8988T (cell line): ENCODE measurements at places on chromosomes 1 and 21.

GRCh38 chr21:22280851-22281250 lies 1282.6 kb downstream of the NCAM2 start:
- no peak for DNase-seq

- no peak for DNase-seq
Observed at GRCh38 chr1:34918386-34918976, 11.0 kb downstream of the DLGAP3 start.

DNA sequence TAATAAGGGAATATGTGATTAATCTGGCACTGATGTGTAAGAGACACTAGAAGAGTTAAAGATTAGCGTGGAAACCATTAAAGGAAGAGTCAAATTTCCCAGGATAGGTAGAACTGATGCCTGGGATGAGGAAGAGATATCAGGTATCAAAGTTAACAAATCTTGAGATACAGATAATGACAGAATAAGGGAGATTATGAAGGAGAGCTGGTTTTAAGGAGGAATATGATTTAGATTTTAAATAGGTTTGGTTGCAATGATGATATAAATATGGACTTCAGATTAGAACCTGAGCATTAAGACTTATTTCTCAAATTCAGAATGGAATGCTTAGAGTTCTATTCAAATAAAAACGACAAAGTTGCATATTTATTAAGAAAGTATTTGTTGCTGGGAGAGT lies 26.2 kb downstream of the MAGI3 start:
- DNase-seq = no peak

GRCh38 chr1:181759481-181759880 lies 276.2 kb downstream of the CACNA1E start:
- no peak for DNase-seq

DNA sequence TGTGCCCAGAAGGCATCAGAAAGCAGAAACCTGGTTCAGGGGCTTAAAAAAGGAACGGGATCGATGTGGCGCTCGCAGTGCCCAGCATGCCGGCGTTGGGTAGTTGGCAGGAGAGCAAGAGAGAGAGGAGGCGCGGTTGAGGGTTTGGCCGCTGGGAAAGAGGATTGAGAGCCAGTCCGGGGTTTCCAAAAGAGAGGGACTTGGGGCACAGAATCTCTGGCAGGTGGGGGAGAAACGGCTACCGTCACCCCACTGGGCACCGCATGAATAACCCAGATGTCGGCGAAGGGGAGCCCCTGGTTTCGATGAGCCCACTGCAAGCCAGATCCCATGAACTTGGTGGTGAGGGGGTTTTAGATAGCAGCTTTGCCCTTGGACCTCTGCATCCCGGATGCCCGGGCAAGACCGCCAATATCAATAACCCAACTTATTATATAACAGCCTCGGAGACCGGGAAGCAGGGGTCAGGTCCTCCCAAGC lies 60.4 kb upstream of the ACOT11 start:
- DNase-seq = no peak

GRCh38 chr1:16392740-16393569 lies 25.9 kb downstream of the SZRD1 start:
- no peak for DNase-seq

GRCh38 chr1:28510970-28511440 lies 5.2 kb downstream of the RCC1 start:
- DNase-seq = no peak

DNA sequence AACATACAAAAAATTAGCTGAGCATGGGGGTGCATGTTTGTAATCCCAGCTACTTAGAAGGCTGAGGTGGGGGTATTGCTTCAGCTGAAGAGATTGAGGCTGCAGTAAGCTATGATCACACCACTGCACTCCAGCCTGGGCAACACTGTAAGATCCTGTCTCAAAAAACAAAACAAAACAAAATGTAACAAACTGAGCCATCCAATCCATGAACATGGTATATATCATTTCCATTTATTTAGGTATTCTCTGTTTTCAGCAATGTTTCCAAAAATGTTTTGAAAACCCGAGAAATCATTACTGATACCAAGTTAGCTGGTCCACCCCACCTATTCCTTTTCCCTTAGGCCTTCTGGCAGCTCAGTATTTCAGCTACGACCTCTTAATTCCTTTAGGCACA lies 18.4 kb downstream of the ATPAF1 start:
- DNase-seq = no peak

- no peak for DNase-seq
Observed at GRCh38 chr1:202553560-202554038, 156.7 kb downstream of the SYT2 start.

- DNase-seq = no peak
Observed at GRCh38 chr1:201877877-201878401, 10.8 kb upstream of the SHISA4 start.

GRCh38 chr1:41496080-41497055 lies 11.9 kb upstream of the EDN2 start:
- DNase-seq = peak; percentile 66

DNA sequence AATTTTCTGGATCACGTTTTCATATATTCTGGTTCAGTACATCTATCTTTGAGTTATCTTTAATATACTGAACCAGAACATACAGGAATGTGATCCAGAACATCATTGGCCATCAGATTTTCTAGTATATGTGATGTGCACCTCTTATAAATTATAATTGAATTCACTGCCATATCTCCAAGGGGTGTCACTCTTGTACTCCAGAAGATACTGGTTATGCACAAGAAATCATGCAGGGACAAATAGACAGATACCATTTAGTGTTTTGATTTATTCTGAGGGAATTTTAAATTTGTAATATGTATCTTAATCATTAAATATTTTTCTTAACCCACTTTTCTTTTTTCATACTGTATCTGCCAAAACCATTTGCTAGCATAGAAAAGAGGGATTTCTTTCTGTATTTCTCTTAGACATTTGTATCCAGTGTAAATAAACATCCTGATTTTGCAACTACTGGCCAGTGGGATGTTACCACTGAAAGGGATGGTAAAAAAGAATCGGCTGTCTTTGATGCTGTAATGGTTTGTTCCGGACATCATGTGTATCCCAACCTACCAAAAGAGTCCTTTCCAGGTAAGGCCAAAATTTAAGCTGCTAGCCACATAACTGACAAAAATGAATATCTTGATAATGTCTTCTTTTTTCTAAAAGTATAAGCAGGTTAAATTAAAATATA lies 16.7 kb downstream of the FMO3 start:
- no peak for DNase-seq

GRCh38 chr1:203317429-203318228 lies 12.3 kb downstream of the BTG2 start:
- DNase-seq = no peak

- DNase-seq = no peak
Observed at GRCh38 chr1:53088616-53089300, 26.7 kb downstream of the PODN start.

- no peak for DNase-seq
Observed at GRCh38 chr1:93079685-93080141, 630 bp downstream of the MTF2 start.

DNA sequence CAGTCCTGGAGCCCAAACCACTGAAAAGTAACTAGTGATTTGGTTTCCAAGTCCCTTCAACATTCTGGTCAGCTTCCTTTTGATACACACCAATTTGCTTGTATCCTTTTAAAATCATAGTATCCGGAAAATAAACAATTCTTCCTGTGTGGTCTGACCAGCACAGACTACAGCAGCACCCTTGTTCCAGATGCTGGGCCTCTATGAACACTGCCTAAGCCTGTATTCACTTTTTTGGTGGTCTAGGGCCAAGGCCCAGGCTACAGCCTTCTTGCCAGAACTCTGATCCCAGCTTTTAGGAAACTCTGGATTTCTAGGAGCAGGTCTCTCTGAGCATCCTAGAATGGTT lies 801 bp upstream of the DDAH1 start:
- DNase-seq = no peak

- DNase-seq = no peak
Observed at GRCh38 chr1:180145446-180145845, 9.2 kb upstream of the QSOX1 start.

GRCh38 chr1:28602536-28603439 lies 10.7 kb downstream of the RAB42 start:
- no peak for DNase-seq

- DNase-seq = no peak
Observed at GRCh38 chr1:3942416-3943122, 42.5 kb upstream of the C1orf174 start.

DNA sequence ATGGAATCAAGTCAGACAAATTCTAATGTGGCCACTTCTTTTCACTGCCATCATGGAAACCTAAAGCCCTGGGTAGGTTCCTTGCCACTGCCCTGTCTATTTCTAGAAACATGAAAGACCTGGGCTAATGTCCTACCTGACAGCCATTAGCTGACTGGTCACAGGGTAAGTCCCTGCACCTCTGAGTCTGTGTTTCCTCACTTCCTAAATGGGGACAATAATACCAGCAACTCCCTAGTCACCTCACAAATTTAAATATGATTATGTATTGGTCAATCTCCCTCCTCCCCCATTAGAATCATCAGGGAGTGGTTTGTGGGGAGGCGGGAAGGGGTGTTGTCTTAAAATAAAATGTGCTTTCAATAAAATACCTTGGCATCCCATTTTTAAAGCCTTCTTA lies 2.2 kb downstream of the CREG1 start:
- no peak for DNase-seq
